Neural crest cell (in vitro differentiated cells): ENCODE measurements at places on chromosomes 16 and 17. TPM values are rescaled to one million over a fixed set of nuclear protein-coding genes. Genes with fewer than 3 reads are reported as not detected.

The C17orf50 gene
- total RNA-seq: 0.23 TPM in 1 of 2 replicates, not detected in the other

The ABCC3 gene
- not detected in 2 replicates for total RNA-seq

The MT1E gene
- total RNA-seq: 0.49 and 0.59 TPM in 2 replicates

DNA sequence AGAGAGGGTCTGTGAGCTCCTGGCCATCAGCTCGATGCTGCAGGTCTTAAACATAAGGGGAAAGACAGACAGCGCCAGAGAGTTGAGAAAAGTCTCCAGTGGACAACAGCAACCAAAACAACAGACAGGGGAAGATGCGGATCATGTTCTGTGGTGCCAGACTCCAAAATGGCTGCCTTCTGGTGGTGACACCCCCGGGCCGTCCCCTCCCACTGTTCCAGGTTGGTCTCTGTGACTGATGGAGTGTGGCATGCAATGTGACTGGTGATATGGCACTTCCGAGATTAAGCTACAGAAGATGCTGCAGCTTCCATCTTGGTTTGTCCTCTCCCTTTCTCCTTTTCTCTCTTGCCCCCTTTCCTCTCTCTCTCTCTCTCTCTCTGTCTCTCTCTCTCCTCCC lies 40.4 kb upstream of the RBFOX3 start:
- H3K27ac ChIP-seq: no peak overlapping the region
- H3K4me3 ChIP-seq: no peak overlapping the region
- H3K36me3 ChIP-seq: no peaks in the 10 kb centered on the region
- peaks cover 21% of the 10 kb centered on the region for H3K27me3 ChIP-seq

DNA sequence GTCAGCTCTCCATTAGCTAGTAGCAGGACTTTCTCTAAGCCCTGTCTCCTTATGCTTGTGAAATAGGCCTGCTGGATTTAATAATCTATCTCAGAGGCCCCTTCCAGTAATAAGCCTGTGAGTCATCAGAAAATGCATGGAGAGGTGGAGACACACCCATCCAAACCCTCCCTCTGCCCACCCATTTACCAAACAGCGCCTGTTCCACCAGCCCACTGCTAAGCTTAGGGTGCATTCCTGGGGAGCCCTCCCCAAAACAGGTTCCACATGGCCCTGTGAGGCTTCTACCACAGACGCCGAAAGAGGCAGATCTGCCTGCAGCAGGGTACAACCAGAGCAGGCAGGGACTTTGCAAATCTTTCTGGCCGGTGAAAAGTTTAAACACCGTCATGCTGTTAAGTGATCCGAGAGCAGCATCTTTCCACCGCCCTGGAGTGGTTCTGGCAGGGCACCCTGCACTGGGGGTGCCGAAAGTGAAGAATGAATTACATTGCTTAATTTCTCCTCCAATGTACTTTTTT lies 99.3 kb downstream of the GAS7 start:
- H3K4me1 ChIP-seq: no peaks in the 10 kb centered on the region
- no peak for DNase-seq
- H3K4me3 ChIP-seq: no peak overlapping the region
- no peaks in the 10 kb centered on the region for H3K27me3 ChIP-seq

GRCh38 chr17:46964315-46965265 lies 14.5 kb downstream of the RPRML start:
- peaks cover 5% of the 10 kb centered on the region for H3K36me3 ChIP-seq
- peaks cover 5% of the 10 kb centered on the region for H3K4me1 ChIP-seq
- DNase-seq: no peak
- H3K27ac ChIP-seq: no peak overlapping the region
